ENCODE measurements at places on chromosomes 5 and 9.

DNA sequence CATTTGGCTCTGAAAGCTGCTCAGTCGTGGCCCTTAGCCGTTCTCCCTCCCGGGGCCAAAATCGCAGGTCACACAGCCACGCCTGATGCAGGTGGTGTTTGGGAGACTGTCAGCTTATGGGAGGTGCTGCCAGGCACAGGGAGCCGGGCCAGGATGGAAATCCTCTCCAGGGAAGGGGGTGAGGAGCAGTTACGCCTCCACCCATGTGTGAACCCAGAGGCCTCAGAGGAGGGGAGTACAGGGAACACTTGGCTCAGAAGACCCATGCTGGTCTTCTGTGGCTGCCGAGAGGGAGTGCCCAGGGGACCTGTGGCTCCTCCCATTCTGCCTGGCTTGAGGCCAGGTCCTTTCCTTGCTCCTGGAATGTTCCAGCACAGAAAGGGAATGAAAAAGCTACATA, 3.6 kb upstream of the OLFM1 start:
- no peak for DNase-seq

DNA sequence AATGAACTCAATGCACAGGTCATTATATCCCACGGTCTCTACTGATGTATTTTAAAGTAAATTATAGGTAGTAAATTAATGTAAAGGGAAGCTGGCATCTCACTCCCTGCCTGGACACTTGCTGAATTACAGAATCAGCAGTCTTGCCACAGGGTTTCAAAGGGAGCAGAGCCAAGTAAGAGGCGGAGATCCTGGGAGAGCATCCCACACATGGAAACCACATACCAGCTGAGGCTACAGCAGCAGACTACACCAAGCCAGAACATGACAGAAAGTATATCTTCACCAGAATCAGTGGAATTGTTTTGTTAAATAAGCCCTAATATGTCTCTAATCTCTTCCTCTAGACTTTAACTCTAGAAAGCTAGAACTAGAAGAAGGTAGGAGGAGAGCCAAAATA, 1689.2 kb upstream of the WWC1 start:
- no peak for DNase-seq

DNA sequence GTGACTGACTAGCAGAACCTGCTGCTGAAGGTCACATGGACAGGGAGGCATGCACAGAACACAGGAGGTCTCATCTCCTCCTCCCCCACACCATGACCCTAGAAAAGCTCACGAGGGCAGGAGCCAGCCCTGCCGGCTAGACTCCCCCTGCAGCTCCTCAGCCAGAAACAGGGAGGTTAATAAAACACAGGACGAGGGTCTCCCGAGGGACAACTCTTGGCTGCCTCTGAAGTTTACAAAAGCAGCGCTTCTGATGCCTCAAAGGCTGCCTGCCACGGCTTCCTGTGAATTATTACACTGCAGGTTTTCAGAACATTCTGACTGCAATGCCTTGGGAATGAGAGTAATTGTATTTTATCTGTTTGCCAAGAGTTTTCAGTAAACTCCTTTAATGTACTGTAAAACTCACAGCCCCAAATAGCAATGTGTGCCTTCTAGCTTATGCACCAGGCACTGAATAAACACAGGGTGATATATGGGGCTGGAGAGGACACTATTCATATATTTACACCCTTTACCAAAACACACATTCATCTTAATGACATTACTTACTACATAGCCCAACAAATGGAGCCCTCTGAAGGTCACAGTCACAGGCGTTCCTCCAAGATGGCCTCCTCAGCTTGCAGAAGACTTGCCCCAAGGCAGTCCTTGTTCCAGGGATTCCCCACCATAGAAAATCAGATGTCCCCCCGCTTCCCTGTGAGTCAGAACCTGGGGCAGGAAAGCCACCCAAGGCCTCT, 83.7 kb downstream of the C5orf15 start:
- DNase-seq: no peak

DNA sequence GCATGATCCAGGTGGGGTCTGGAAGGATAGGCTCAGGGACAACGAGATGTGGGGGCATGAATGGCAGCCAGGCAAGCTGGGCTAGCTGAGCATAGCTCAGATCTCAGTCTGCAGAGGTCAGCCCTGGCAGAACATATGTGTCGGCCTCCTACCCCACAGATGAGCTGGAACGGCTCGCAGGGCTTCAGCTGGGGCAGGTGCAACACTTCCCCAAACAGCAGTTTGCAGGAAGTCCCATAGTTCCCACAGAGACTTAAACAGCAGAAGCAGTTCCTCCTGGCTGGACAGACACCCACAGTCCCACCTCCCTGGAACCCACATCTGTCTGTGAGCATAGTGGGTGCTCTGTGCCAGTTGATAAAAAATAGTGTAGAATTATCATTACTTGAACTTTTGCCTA, 404.6 kb downstream of the GADD45G start:
- no peak for DNase-seq

DNA sequence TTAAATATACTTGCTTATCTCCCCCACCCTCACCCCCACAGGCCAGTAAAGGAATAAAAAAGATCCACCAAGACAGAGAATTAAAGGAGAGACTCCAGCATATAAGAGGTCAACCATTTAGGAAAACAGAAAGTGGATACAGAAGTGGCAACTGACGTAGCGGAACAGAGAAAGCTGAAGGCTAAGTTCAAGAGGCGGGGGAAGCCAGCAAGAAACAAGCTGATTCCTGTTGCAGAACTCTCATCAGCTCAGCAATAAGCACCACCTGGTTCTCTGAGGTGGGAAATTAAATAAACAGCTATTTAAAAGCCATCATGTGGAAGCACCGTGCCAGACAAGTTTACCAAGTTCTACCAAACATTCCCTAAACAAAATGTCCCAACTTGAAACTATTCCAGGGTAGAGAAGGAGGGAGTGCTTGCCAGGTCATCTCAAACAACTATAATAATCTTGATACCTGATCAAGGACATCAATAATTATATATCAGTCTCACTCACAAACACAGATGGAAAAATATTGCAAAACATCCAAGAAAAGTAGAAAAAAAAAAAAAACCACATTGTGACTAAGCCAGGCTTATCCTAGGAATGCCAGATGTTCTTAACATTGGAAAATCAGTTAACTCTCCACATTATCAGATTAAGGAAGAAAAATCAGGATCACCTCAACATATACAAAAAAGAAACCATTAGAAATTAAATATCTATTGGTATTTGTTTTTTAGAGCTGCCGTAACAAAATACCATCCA, 7.3 kb upstream of the ARL15 start:
- no peak for DNase-seq

- DNase-seq: no peak
Measured at GRCh38 chr5:1948663-1949191, 66.0 kb upstream of the IRX4 start.

All from stimulated activated CD4-positive, alpha-beta T cell treated with anti-CD3 and anti-CD28 coated beads, Interleukin-2, amount 100 ng/mL, for 24 hours (primary cell).